ENCODE measurements at places on chromosomes 16 and 17.

DNA sequence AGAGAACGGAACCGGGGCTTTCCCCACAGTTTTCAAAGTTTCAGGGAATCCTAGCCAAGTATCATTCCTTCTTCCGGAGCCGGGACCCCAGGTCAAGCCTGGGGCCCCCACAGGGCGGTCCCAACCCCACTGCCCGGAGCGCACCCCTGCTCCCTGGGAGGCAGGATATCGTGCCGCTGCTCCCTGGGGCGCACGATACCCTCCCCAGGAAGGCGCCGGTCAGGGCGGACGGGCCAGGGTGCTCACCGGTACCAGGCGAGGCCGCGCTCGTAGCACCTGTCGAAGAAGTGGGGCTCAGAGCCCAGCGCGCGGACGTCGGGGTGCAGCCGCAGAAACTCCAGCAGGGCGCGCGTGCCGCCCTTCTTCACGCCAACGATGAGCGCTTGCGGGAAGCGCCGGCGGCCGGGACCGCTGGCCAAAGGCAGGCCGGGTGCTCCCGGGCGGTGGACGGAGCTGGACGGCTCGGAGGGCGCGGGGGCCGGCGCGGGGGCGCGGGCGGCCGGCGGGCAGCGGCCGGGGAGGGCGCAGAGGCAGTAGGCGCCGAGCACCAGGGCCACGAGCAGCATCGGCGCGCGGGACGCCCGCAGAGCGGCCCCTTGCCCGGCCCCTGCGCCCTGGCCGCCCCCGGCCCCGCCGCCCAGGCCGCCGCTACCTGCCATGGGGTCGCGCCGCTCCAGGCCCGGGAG lies 407 bp downstream of the HS3ST6 start:
- no peak for DNase-seq

- DNase-seq: no peak
Observed at GRCh38 chr16:75097941-75098901, 18.4 kb downstream of the LDHD start.

DNA sequence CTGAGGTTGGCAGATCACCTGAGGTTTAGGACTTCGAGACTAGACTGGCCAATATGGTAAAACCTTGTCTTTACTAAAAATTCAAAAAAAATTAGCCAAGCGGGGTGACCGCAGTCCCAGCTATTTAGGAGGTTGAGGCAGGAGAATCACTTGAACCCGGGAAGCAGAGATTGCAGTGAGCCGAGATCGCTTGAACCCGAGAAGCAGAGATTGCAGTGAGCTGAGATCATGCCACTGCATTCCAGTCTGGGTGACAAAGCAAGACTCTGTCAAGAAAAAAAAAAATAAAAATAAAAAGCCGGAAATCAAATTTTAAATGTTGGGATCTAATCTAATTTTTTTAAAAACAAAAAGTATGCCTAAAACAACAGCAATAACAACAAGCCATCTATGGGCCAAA lies 56.3 kb downstream of the ABCC1 start:
- no peak for DNase-seq

DNA sequence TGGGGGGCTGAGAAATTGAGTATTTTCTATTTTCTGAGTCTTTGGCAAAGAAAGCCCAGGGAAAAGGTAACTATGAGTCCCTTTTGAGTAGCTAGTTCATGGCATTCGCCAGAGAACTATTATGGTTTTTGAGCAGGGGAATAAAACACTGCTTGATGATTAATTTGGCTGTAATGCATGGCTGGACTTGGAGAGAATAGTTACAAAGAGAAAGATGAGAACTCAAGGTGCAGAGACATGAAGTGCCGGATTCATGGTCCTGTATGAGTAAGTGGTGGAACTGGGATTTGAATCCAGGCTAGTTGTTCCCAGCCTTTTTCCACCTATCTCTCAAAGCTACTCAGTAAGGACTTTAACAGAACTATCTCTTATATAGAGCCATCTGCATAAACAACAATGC lies 266.6 kb downstream of the CA10 start:
- DNase-seq: no peak

DNA sequence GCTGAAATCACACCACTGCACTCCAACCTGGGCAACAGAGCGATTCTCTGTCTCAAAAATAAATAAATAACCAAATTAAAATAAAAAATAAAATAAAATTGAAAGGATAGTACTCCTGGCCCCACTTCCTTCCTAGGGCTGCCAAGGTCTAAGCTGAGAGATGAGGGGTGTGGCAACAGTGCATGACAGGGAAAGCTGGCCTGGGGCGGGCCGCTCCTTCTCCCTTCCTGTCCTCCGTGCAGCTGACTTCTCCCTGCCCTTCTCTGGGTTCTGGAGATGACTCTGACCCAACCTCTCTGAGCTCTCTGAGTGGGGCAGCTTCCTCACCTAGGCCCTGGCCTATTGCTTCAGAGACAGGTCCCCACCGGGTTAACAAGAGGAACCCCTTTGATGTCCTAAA lies 8.7 kb upstream of the SLC25A39 start:
- DNase-seq: no peak

DNA sequence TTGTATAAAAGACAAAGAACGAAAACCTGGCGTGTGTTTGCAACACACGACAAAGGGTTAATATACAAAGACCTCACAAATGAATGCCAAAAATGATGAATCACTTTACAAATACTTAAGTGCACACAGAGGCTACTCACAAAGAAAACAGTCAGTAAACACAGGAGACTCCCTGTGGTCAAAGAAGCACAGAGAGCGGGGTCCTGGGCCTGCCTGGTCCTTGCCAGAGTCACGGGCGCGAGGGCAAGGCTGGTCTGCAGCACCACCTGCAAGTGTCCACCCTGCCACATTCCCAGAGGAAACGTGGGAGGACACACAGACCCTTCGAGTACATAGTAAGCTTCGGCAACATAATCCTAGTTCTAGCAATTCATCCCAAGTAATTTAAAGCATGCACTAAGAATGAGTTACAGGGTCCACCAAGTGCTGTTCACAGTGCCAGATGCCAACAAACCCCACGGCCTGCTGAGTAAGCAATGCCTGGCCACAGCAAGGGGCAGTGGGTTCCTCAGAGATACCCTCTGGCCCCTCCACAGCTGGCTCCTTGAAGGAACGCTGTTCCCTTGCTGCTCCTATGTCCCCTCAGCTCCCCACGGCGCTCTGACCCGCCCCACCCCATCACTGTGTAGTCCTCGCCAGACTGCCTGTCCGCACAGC lies 24.6 kb upstream of the FAAP100 start:
- DNase-seq: no peak

DNA sequence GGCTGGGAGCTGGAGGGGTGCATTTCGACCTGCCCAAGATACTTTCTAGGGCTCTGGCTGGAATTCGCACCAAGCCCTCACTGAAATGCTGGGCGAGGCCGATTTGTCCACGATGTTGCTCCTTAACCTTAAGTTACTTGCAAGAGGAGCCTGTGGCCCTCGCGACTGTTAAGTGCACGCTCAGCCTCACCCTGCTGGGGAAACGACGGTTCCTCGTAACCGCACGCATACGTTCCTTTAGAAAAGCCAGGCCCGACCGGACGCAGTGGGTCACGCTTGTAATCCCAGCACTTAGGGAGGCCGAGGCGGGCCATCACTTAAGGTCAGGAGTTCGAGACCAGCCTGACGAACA lies 607 bp upstream of the NCOR1 start:
- no peak for DNase-seq

GRCh38 chr16:82681592-82681991 lies 54.8 kb downstream of the CDH13 start:
- no peak for DNase-seq

GRCh38 chr17:34626121-34626681 lies 46.8 kb downstream of the TMEM132E start:
- no peak for DNase-seq

DNA sequence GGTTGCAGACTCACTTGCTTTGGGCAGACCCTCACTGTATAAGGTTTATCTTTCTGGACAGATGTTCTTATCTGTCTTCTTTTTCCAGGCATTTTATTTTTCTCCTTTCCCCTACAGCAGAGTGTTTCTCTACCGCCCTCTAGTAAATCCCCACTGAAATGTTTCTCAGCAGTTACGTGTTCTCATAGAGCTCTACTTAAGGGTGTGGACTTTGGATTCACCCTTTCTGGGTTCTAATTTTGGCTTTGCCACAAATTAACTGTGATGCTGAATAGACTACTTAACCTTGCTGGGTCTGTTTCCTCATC lies 2.0 kb downstream of the ADAT1 start:
- DNase-seq: no peak

DNA sequence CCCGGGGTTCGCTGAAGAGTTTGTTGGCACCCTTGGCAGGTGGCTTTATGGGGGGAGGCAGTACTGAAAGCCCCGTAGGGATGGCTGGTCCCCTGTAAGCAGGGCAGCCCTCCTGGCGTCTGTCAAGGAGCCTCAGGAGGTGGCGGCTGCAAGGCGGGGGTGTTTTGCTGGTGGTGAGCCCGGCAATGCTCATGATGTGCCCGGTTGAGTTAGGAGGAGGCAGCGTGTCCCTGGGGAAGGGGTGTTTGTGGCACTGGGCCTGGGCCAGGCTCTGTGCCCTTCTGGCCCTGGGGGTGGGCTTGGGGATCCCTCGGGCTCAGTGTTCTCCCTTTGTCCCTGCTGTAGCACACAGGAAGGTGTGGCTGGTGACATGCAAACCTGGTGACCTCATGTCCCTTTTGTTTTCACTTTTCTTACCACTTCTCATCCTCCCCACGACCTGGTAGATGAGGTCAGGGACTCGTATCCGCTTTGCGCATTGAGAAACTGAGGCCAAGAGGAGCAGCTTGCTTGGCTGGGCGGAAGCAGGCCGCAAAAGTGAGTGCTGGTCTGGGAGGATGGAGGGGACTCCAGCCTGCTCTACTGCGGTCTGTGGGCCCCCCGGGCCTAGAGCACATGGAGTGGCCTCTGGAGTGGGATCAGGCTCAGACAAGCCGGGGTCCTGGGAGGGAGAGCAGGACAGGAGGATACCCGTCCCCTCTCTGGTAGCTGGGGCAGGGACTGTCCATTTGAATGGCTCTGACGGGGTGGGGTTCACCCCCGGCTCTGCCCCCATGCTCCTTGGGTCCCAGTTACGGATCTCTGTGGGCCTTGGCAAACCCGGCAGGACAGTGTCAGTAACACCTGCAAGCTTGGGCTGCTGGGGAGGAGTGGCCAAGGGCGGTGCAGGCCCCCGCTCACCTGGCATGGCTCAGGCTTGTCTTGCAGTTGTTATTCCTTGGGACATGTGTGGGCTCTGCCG lies 2.2 kb downstream of the SNN start:
- DNase-seq: no peak

- no peak for DNase-seq
Observed at GRCh38 chr16:67719778-67720144, 645 bp upstream of the GFOD2 start.

- no peak for DNase-seq
Observed at GRCh38 chr17:33640629-33641028, 347.5 kb upstream of the ASIC2 start.

GRCh38 chr17:74833501-74834377 lies 25.9 kb downstream of the GRIN2C start:
- DNase-seq: no peak

DNA sequence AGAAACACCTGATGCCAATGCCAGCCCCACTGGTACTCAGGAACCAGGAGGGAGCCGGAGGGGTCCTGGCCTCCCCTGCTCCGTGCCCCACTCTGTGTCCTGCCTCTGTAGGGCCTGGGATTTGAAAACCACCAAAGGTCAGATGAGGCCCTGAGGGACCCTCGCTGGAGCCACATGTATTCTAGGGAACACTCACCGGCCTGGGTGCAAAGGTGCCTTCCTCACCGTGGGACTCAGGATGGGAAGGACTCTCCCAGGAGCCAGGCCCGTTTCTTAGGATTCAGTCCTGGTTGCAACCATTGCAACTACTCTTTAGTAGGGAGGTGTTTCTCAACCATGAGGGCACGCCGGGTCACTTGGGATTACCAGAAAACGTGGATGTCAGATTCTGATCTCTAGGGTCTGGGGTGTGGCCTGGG lies 74.6 kb downstream of the N4BP1 start:
- DNase-seq: no peak

DNA sequence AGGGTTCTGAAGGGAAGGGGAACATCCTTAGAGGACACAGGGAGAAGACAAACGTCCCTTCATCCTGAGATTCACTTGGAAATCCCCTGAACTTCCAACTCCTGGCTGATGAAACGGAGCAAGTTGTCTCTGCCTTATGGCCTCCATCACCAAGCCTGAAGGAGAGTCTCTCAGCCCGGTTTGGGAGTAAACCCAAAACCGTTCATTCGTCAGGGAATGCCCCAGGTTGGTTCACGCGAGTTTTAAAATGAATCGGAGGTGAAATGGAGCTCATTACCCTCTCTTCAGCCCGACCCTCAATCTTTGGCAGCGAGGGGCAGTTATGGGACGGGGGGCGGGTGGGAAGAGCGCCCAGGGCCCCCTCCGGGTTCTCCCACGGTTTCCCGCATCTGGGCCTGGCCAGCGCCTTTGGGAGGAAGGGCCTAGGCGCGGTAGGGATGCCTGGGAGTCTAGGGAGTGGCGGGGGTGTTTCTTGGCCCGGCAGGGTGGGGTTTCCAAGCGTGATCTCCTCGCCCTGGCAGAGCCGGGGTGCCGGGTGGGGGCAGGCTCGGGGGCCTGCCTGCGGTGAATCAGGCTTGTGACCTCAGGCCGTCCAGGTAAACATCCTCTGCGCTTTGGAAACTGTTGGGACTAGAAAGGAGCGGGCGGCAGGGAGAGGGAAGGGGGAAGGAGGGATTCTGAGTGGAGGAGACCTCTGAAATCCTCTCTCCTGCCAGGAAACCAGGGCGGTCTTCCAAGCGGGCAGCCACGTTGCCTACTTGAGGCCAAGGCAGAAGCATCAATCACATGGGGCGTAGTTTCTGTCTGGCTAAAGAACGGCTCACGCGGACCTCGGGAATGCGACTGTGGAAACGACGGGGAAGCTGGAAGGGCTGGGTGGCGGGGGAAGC lies 24.1 kb upstream of the HOXB13 start:
- DNase-seq: no peak

- no peak for DNase-seq
Observed at GRCh38 chr16:16151315-16151714, 72.0 kb downstream of the ABCC6 start.

GRCh38 chr16:23182679-23183542 lies at the start of gene SCNN1G:
SCNN1G (plus strand) TSS chr16:23182745; CDS start chr16:23186272, 3,527 bp downstream.
- no peak for DNase-seq

GRCh38 chr16:15573274-15573895 lies 69.6 kb downstream of the MARF1 start:
- no peak for DNase-seq

DNA sequence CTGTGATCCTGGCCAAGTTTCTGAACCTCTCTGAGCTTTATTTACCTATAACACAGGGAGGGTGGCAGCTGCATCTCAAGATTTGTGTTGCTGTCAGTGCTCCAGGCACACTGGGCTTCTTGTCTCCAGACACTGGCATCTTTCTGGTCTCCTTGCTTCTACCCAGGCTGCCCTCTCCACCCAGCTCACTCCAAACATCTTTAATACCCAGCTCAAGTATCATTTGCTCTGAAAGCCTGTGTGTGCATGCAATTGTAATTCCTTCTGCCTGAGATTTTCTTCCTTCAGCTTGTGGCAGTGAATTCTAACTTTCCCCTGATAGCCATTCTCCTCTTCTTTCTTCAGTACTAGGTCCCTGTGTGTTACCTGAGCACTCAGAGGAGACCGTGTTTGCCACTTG lies 50.7 kb upstream of the USP7 start:
- no peak for DNase-seq

- no peak for DNase-seq
Observed at GRCh38 chr16:75099075-75099667, 17.4 kb downstream of the LDHD start.
